Brain (organoid and tissue), 16 donors: ENCODE measurements at places on chromosomes 7 and 10. TPM values are rescaled to one million over a fixed set of nuclear protein-coding genes. Genes with fewer than 3 reads are reported as not detected.

C7orf57 gene
- polyA plus RNA-seq = not detected

CHAT gene
- polyA plus RNA-seq = not detected

FXYD4 gene
- 3.4 TPM for polyA plus RNA-seq

TMEM270 gene
- 4.4 TPM for polyA plus RNA-seq

NKX2-3 gene
- polyA plus RNA-seq = not detected

PITX3 gene
- not detected for polyA plus RNA-seq

AVPI1 gene
- 13.2 TPM for polyA plus RNA-seq

AKR1D1 gene
- polyA plus RNA-seq = not detected

PLXNA4 gene
- 3.6 TPM for polyA plus RNA-seq

EVX1 gene
- polyA plus RNA-seq = 0.27 TPM

AGAP5 gene
- 0.41 TPM for polyA plus RNA-seq

ADAM8 gene
- 0.15 TPM for polyA plus RNA-seq

DENND2A gene
- 49.3 TPM for polyA plus RNA-seq

FAM25C gene
- polyA plus RNA-seq = not detected

HKDC1 gene
- 0.08 TPM for polyA plus RNA-seq

TACC2 gene
- polyA plus RNA-seq = 111 TPM

MMRN2 gene
- polyA plus RNA-seq = 11.5 TPM

CRTAC1 gene
- polyA plus RNA-seq = 18.8 TPM

WDR86 gene
- 4.1 TPM for polyA plus RNA-seq

FEZF1 gene
- 0.15 TPM for polyA plus RNA-seq

TRIL gene
- 18.6 TPM for polyA plus RNA-seq

ANXA7 gene
- polyA plus RNA-seq = 120 TPM

SKIDA1 gene
- 0.46 TPM for polyA plus RNA-seq

CFAP58 gene
- 0.37 TPM for polyA plus RNA-seq

PIK3AP1 gene
- polyA plus RNA-seq = 3.4 TPM

OPALIN gene
- polyA plus RNA-seq = 31.9 TPM

A1CF gene
- polyA plus RNA-seq = not detected

PRR15 gene
- 0.19 TPM for polyA plus RNA-seq

FAM237B gene
- polyA plus RNA-seq = not detected

PYROXD2 gene
- polyA plus RNA-seq = 2.3 TPM
